Stimulated activated CD4-positive, alpha-beta T cell treated with anti-CD3 and anti-CD28 coated beads, Interleukin-2, amount 100 ng/mL, for 24 hours (primary cell): ENCODE measurements at places on chromosomes 4 and X.

GRCh38 chr4:145720656-145721055 is 40.7 kb downstream of the C4orf51 start:
- DNase-seq = no peak

GRCh38 chr4:144206711-144207110 is 66.2 kb upstream of the GYPA start:
- no peak for DNase-seq

- DNase-seq = no peak
Measured at GRCh38 chrX:140164391-140164790, 199.1 kb upstream of the CXorf66 start.

GRCh38 chr4:2649604-2650114 is 106.5 kb downstream of the TNIP2 start:
- no peak for DNase-seq

DNA sequence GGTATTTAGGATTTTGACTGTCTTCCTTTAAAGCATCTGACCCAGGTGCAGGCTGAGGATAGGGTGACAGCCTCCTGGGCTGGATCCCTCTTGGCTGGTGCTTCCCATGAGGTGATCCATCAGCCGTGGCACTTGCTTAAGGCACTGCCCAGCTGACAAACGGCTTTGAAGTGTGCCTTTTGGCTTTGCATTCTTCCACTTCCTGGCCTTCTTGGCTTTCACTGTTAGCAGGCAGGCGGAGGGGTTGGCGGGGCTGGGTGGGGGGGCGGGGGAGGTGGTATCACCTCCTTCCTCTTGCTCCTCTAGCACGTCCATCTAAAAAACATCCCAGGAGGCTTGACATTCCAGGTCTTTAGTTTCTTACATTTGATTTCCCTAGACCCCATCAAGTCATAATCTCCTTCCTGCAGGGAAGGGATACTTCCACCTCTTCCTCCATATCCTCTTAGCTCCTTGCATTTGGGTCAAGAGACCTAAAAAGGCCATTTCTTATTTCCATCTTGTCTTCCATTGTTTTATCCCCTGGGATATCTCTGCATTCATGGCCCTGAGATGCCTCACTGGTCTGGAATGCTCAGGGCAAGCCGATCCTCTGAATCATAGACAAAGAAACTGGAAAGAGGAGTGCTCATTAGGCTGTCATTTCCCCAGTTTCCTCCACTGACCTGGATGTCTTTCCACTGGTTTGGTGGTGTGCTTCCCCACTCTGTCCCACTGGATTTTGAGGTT is 11.3 kb upstream of the APLN start:
- no peak for DNase-seq

DNA sequence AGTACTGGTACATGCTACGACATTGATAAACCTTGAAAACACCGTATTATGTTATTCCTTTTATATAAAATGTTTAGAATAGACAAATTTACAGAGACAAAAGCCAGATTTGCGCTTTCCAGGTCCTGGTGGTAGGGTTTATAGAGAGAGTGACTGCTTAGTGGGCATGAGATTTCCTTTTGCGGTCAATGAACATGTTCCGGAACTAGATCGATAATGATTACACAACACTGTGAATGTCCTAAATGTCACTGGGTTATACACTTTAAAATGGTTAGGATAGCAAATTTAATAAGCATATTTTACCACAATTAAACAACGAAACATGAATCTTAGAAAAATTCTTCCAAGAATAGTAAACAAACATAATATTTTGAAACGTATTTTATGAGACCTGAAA is 77.3 kb downstream of the MAGEA10 start:
- DNase-seq = no peak

GRCh38 chr4:139528377-139529005 is 27.5 kb downstream of the SETD7 start:
- DNase-seq = no peak

- no peak for DNase-seq
Measured at GRCh38 chr4:94500685-94501084, 48.9 kb downstream of the PDLIM5 start.

DNA sequence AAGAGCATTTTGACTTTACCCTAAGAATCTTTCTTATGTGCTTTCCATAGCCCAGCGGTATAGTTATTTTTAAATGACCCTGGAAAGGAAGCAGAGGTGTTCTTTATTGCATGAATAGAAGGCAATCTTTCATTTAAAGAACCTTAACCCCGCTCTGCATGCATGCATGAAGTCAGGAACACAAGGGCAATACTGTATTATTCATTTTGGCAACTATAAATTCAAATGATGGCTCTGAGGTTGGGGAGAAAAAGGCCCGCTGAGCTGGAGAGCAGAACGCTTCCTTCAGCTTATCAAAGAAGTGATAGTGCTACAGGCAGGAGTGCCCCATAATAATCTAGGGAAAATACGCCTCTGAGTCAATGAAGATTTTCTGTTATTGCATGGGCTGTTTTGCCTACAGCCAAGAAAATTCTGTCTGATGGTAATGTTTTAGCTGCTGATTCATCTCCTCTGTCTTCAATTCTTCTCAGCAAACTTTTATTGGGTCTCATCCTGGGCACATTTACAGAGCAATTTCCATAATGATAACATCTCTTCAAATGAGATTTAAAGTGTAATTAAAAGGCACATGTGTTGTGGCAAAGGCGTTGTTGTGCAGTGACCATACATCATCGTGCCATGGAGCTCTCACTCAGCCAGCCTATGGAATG is 452.2 kb upstream of the FTHL17 start:
- no peak for DNase-seq
